HT-29 (cell line): ENCODE measurements at places on chromosomes 4 and X. TPM values are rescaled to one million over a fixed set of nuclear protein-coding genes. Genes with fewer than 3 reads are reported as not detected.

Gene H2BW2
- not detected in 2 replicates for total RNA-seq

Gene SORCS2
- total RNA-seq, result not detected in 2 replicates

Gene PRRG3
- total RNA-seq, result not detected in 2 replicates

Gene RAP1GDS1
- 15.6 and 18.6 TPM in 2 replicates for total RNA-seq

Gene VCX3B
- total RNA-seq, result not detected in 2 replicates

Gene LRP2BP
- 0.13 and 0.61 TPM in 2 replicates for total RNA-seq

Gene SLC6A8
- 98.8 and 127 TPM in 2 replicates for total RNA-seq

Gene CSAG3
- not detected in 2 replicates for total RNA-seq

Gene NPY5R
- total RNA-seq, result not detected in 2 replicates

Gene PRKX
- 10.1 and 11.5 TPM in 2 replicates for total RNA-seq

Gene GPR82
- not detected in 2 replicates for total RNA-seq

GRCh38 chr4:184857441-184858121 lies 31.8 kb upstream of the ACSL1 start:
- no peak for DNase-seq

GRCh38 chr4:17964576-17964975 lies 57.0 kb downstream of the LCORL start:
- no peak for DNase-seq

DNA sequence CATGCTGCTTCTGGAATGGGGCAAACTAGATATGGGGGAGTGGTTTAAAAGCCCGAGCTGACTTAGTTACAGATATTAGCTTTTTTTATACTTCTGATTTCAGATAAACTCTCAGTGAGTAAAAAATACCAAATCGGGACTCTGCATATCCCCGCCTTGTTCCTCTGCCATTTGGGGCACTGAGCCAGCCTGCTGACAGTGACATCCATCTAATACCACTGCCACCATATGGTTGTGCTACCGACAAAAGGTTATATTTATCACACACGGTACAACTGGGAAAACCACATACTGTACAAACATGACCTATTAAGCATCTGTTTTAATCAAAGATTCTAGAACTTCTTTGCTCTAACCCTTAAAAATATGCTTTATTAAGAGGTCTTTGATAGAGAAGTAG lies 78.7 kb downstream of the GALNT7 start:
- DNase-seq, result no peak

DNA sequence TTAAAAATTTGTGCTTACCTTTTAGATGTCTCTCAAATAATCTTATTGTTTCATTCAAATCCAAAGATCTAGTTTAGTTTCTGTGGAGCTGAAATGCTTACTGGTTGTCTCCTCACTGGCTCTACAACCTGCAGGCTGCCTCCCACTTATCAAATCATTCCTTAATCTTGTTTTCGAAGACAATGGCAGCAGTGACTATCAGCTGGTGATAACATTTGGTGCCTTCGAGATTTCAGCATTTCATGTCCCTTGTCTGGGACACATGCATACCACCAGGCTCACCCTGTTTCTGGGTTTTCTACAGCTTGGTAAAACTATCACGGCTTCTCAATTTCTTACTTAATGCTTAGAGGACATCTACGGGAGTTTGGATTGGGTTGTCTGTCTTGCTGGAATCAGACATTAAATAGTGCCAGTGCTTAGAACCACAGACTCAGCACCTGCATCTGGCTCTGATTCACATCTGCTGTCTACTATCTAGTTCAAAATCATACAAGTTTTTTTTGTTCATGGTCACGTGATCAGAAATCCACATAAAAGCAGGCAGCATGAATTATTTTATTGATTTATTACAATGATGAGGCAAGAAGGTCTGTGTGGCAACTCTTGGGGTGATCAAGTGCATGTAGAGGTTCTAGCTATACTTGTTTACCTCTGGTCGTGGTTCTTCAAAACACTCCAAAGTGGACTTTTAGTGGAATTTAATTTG lies 32.0 kb upstream of the SMARCAD1 start:
- no peak for DNase-seq

DNA sequence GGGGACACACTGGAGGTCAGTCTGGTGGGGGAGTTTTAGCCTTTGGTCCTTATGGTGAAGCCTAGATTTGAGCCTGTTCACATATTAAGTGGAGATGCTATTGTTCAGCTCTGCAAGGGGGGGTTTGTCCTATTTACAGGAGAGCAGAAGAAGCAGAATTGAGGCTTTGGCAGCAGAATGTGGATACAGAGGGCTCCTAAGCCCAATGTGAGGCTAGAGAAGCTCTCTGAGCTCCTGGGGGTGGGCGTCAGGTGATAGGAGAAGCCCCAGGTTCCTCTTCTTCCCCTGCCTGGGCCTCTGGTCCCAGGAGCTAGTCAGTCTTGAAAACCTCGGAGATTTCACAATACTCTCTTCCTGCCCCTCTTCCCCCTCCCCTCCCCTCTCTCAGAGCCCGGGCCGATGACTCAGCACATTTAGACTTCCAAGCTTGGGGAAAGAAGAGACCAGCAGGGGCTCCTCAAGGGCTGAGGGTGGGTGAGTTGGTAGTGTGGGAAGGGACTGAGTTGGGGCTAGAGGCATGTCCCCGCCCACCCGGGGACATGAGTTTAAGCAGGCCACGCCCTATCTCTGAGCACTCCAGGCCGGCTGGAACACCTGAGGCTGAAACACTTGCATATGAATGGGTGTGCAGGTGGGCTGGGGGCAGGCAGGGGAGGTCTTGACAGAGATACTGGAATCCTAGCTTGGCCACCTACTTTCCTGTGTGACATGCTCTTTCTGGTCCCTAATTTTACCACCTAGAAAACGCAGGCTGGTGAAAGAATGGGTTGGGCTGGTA lies 3.4 kb downstream of the TFE3 start:
- peak; percentile 74 for DNase-seq

- DNase-seq, result peak; percentile 51
These were observed 492 bp upstream of the NKX3-2 start for GRCh38 chr4:13544606-13545393.

GRCh38 chr4:184350213-184350817 lies 124.0 kb downstream of the IRF2 start:
- DNase-seq, result no peak

GRCh38 chr4:158282252-158282651 lies 72.0 kb downstream of the TMEM144 start:
- no peak for DNase-seq

GRCh38 chr4:8594097-8595038 lies 1.8 kb downstream of the CPZ start:
- peak; percentile 74 for DNase-seq

DNA sequence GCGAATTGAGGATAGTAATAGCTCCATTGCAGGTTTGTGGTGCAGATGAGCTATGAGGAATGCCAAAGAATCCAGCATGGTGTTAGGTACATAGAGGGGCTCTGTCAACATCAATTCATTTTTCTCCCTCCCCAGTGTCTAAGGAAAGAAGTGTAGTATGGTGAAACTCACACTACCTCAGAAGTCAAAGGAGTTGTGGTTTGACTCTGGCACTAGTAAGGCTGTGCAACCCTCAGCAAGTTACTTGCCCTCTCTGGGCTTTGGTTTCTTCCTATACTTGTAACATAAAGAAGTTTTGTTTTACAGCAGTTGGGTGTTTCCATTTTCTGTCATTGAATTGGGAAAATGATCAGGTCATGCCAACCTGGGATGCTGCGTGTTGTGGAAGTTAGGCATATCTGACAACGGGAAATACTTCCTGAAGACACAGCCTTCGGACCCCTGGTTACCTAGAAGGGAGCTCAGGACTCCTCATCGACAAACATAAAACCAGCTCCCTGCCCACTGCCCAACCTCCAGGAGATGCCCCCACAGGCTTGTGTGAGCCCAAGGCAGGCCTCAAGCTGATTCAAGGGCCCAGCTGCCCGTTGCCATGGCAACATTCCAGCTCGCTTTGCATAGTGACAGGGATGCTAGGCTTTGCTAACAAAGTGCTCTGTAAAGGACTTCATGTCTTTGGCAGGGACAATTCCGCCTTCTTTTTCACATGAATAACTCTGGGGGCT lies 71.4 kb downstream of the RTL5 start:
- no peak for DNase-seq

GRCh38 chr4:155972098-155972497 lies 18.4 kb upstream of the CTSO start:
- DNase-seq, result peak; percentile 57

DNA sequence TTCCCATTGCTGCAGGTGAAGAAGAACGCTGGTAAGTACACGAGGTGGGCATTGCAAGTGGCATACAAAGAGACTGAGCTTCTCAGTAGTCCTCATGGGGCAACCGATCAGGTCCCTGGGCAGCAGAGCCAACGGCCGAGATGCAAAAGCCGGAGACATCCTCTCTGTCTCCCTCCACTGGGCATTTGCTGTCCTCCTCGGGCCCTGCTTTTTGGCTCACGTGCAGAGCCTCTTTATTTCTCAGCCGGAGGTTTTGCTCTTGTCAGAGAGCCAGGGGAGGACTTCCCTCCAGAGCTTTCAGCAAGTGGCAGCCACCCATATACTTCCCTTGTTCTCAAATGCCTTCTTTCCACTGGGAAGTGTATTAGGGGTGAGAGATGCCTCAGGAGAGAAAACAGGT lies 18.0 kb downstream of the STARD8 start:
- DNase-seq, result no peak

DNA sequence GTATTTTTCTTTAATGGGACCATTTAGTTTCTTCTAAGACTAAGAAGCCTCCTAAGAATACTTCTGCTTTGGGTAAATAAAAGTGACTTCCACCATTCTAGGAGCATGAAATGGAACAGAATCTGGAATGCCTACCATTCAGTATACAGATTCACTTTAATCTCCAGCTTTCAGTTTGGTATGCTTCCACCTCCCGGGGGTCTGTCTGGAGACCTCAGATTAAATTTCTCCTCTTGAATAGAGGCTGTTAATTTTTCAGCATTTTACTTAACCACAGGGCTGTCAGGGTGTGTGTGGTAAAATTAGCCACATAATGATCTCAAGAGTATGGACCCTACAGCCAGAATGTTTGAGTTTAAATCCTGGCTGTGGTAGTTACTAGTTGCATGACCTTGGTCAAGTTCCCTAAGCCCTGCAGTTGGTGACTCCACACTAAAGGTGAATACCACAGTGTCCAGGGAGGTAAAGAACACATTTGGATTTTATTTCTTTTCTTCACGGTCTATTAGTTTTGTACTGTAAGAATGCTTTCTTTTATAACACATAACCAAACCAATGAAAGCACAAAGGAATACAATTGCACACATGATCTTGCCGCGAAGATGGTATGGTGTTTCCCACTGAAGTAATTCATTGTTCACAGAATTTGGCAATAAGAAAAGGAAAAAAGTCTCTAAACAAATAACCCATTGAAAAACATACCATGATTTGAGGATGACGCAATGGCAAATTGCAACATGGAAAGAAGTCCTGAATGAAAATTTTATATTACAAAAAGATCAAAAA lies 37.3 kb upstream of the TRIM2 start:
- DNase-seq, result no peak

GRCh38 chr4:8532245-8532781 lies 47.9 kb upstream of the GPR78 start:
- DNase-seq, result no peak

GRCh38 chr4:25663781-25664180 lies 8.1 kb downstream of the SLC34A2 start:
- no peak for DNase-seq

DNA sequence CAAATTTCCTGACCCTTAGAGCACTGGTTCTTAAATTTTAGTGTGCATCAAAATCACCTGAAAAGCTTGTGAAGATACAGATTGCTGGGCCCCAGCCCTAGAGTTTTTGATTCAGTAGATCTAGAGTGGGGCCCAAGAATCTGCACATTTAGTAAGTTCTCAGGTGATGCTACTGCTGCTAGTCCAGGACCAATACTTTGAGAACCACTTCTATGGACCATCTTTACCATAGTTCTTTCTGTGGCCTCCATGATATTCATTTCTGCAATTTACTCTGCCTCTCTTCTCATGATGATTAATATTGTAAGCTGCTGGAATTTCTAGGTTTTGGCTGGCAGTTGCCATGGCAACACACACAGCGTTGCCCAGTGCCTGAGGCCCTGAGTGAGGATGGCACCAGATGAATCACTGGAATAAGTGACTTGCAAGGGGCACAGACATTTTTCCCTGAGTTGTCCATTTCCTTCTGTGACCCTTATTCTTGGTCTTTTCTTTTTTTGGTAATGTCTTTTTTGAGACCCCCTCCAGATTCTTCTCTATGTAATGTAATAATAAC lies 83.6 kb downstream of the PPP1R2C start:
- no peak for DNase-seq

DNA sequence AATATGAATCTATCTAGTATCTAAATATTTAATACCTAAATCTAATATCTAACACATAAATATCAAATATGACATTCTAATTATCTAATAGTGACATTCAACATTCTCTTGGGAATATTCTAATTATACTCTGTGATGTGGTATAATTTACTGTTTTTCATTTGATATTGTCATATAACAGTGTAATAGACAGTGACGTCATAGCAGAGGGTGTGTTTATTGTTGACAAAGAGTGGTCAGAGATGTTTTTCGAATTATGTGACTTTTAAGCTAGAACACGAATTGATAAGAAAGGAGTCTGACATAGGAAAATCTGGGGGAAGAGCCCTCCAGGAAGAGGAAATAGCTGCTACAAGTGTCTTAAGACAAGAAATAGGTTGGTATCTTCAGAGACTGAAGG lies 5.9 kb upstream of the MAGEC3 start:
- DNase-seq, result no peak

GRCh38 chrX:111445485-111445884 lies 33.5 kb upstream of the DCX start:
- DNase-seq, result peak; percentile 54

DNA sequence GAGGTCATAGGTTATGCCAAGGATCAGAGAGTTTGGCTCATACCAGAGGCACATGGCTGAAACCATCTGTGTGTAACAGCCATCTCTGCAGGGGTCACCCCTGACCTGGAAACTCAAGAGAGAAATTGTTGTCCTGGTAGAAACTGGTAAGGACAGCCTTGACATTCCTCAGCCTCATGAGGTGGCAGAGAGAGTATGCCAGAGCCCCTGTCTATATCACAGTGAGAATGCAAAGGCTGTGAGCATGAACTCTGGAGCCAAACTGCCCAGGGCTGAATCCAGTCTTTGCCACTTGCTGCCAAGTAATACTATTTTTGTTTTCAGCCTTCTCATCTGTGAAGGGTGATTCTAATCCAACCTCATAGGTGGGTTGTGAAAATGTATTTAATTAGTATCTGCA lies 37.1 kb upstream of the CCDC149 start:
- no peak for DNase-seq

- DNase-seq, result no peak
These were observed 10.9 kb downstream of the ADGRA3 start for GRCh38 chr4:22504922-22505321.

DNA sequence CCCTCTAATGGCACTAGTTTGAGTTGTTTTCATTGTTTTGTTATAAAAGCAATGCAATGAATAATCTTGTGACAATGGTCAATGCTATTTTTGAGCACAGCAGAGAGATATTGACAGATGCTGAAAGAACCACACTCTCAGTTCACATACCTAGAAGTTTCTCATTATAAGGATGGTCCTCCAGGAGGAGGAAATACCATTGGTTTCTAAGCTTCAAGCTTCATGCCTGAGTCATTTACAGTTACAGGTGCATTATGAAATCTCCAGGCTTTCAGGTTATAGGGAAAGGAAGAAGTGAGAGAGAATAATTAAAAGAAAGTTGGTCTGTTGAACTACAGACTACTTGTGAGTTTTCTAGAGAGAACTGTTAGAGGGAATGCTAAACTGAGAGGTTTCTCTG lies 75.3 kb downstream of the PWWP3B start:
- no peak for DNase-seq
